ENCODE measurements at places on chromosomes 5 and 9.

DNA sequence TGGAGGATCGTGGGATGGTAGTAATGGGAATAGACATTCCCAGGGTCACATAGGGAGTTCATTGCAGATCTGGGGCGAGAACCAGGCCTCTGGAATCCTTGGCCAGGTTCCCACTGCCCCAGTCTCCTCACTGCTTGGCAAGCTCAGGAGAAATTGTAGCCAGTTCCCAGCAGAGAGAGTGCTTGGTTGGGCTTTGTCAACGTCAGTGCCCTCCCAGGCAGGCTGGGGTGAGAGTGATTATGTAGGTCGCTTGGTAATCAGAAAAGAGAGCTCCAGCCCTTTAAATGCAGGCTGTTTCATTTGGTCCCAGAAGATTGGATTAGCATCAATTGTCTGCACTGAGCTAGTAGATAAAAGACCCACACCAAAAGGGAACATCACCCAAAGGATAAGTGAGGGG lies 51.8 kb upstream of the GALNT10 start:
- no peak for DNase-seq

DNA sequence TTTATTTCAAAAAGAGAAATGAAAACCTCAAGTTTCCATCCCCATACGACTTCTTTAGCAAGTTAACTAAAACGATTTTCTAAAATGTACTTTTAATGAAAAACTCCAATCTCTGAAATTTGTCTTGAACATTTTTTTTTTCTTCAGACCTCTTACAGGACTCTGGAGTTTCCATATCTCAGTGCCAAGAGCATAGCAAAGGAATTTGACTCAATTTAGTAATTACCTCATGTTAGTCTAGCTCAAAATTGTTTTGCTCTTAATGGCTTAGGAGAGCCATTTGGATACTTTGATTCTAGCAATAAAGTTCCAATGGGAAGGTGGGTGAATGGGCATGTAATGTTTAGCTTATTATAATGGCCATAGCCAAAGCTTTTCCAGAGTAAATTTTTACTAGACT lies 26.0 kb upstream of the SPATA31D4 start:
- no peak for DNase-seq

DNA sequence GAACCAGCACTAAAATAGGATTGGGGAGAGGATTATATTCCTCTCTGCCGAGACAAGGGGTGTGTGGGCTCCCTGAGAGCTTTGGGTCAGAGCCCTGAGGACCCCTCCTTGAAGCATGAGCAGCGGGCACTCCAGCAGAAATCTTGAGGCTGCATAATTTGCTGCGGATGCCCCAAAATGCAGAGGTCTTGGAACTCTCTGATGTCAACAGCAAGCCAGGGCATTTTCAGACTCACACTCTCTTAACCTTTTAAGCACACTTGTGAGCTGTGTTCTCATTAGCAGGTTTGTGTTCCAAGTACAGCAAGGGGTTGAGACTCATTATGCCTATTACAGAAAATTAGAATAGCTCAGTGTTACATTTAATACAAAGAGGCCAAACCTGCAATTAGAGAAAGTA lies 513.0 kb upstream of the ADAMTS16 start:
- DNase-seq: no peak

GRCh38 chr5:1380011-1380817 lies 35.3 kb upstream of the CLPTM1L start:
- DNase-seq: peak; percentile 18

- DNase-seq: no peak
Observed at GRCh38 chr5:42620579-42621216, 135.9 kb upstream of the CCDC152 start.

DNA sequence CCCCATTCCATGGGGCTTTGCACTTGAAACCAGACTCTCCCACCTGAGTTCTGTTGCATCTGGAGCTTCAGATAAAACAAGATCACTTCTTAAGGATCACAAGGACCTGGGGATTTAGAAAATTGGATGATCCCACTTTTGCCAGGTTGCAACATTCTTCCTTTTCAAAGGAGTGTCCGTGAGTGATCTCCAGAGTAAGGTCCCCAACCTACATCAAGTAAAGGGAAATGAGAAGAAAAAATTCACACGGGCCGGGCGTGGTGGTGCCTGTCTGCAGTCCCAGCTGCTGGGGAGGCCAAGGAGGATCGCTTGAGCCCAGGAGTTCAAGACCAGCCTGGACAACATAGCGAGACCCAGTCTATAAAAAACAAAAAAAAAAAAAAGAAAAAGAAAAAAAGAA lies 41.2 kb upstream of the COL5A1 start:
- no peak for DNase-seq

DNA sequence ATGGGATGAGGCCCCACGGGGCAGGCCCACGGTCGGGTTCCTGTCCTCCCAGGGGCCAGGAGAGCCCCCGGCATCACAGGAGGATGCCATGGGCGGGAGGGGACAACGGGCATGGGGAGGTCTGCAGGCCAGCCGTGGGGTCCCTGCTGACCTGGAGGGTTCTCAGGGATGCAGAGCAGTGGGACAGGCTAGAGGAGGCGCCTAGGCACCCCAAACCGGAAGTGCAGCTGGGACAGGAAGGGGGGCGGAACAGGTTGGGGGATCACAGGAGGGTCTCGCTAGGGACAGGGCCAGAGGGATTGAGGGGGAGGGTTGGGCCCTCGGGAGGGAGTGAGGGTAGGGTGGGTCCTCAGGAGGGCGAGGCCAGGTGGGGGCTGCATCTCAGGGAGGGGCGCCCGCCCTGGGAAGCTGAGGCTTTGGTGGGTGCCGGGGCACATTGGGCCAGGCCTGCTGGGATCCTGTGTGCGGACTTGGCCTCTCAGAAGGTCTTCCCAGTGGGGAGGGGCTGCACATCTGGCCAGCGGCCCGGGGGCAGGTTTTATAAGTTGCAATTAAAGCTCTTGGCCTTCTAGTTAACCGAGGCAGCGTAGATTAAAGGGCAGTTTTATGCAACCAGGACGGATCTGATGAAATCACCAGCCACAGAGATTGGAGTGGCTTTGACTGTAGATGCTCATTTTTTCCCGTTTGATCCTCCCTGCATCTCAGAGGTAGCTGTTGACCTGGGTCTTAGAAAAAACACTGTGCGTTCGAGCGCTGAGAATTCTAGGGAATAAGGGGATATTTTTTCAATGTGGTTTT lies 20.1 kb downstream of the NKD2 start:
- no peak for DNase-seq

GRCh38 chr9:119868694-119869093 lies 499.5 kb upstream of the BRINP1 start:
- DNase-seq: no peak

DNA sequence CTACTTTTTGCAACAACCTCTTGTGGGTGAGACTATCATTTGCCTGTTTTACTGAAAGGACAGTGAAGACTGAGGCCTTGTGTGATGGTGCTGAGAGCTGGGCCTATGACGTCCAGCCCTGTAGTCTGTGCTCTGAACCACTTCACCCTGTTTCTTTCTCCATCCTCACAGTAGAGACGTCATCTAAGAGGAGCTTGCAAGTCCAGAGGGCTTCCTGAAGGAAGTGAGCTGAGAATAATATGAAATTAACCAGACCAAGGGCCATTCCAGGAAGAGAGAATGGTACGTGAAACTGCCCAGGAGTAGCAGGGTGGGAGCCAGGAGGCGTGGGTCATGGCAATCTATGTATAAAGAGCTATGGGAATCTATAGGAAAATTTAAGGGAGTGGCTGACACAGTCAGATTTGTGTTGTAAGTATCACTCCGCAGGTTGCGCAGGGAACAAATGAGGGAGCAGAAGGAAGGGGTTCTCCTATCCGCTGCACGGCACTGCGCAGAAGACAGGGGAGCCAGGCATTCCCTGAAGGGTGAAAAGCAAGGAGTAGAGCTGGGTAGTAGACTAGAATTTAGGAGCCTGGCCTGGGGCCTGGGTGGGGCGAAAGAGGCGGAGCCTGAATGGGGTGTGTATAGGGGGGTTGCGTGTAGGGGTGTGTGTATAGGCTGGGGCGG lies 596 bp upstream of the FGFR4 start:
- DNase-seq: no peak
